Stimulated activated CD4-positive, alpha-beta T cell treated with anti-CD3 and anti-CD28 coated beads, Interleukin-1b, Interleukin-23, amount 100 ng/mL, for 48 hours (primary cell): ENCODE measurements at places on chromosomes 6 and 20.

DNA sequence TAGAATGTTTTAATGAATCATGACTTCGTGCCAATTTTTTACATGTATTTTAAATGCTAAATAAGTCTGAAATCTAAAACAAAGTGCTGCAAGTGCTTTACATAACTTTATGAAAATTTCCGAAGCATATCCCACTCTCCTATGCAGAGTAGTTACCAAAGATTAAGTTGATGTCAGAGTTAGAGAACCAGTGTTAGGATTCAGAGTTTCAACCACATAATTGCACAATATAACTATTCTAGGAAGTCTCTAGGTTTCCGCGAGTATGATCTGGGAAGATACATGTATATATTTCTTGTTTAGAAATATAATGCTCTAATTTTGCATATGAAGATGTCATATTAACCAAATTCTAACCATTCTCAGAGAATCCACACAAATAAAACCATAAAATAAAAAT lies 74.8 kb downstream of the ASCC3 start:
- DNase-seq, result no peak

DNA sequence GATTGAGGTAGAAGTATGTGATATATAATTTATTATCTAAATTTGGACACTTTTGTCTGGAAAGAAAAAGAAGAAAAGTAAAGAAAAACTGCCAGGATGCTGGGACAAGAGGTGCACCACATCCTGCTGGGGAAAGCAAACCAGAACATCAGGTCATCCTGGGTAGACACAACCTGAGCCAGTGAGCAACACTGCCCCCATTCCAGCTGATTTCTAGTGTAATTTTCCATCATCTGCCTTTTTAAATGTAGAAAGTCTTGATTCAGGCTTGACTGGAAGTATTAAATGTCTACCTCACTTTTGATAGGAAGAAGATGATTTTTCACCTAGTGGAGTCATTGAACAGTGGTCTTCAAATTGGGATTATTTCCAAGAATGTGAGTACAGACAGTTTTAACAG lies 1164.5 kb upstream of the CITED2 start:
- DNase-seq, result no peak

GRCh38 chr6:36836111-36837021 lies 2.9 kb downstream of the CPNE5 start:
- no peak for DNase-seq

DNA sequence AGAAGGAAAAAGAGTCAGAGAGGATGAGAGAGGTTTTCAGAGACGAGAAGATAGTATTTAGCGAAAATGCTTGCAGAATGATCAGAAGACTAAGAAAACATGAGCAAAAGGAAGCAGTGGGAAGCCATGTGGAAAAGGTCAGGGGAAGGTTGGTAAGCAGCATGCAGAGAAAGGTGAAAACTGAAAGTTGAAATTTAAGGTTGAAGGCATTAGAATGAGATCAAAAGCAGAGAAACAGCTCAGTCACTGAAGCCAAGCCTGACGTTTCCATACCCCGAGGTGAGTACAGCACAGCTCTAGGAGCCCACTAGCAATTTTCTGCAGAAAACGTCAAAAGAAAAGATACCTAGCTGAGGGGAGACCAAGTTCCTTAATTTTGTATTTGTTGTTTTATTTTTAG lies 19.1 kb upstream of the TFB1M start:
- peak; percentile 11 for DNase-seq

GRCh38 chr6:123965894-123966293 lies 162.2 kb downstream of the NKAIN2 start:
- no peak for DNase-seq

DNA sequence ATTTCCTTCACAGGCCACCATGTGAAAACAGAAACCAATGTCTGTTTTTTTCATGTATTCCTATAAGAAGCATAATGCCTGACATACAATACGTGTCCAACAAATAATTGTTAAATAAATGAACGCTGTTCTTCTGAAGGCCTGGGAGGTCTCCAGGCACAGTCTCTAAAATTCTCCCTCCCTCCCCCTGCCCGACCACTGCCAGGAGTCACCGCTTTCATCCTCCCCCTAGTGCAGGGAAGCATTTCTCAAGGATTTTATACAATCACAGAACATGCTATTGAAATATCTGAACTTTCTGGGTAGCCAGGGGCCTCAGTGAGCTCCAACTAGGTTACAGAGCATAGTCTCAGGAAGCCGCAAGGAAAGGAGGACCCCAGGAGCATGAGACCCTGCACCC lies 95.3 kb downstream of the ZNF217 start:
- DNase-seq, result no peak
